ENCODE measurements at places on chromosomes 2 and 18. TPM values are rescaled to one million over a fixed set of nuclear protein-coding genes. Genes with fewer than 3 reads are reported as not detected.

DNA sequence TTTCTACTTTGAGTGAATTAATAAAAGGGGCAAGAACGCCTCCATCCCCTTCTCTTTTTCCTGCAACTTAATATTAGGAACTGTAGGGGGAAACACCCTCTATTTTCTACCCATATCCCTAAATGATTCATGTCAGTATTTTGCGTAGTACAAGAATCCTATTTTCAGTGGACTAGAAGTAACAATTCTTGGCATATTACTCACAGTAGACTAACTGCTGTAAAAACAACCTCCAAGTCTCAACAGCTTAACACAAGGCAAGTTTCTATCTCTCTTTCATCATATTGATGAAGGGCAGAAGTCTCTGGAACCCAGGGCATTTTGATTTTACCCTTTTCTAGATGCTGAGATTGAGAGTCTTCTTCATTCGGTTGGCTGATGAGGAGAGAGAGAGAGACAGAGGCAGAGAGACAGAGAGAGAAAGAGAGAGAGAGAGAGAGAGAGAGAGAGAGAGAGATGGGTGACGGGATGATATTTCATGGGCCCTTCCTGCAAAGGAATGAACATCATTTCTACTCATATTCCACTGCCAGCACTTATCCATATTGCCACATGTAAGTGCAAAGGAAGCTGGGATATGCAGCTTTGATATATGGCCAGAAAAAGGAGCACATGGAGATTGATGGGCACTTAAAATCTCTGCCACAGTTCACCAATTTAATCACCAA, 481.6 kb downstream of the LPIN1 start:
- H3K4me3 ChIP-seq, result no peak overlapping the region
- DNase-seq, result no peak
- H3K4me1 ChIP-seq, result no peaks in the 10 kb centered on the region
- H3K36me3 ChIP-seq, result no peaks in the 10 kb centered on the region
- H3K27ac ChIP-seq, result no peak overlapping the region
- no peaks in the 10 kb centered on the region for H3K27me3 ChIP-seq

- DNase-seq, result no peak
- H3K27ac ChIP-seq, result no peak overlapping the region
- no peak overlapping the region for H3K4me3 ChIP-seq
These were observed 88.7 kb downstream of the DYM start for GRCh38 chr18:49371786-49372185.

GRCh38 chr2:151975460-151976414, 123.1 kb downstream of the CACNB4 start:
- no peak for DNase-seq
- no peak overlapping the region for H3K27ac ChIP-seq
- H3K4me1 ChIP-seq, result no peaks in the 10 kb centered on the region
- no peak overlapping the region for H3K4me3 ChIP-seq

DNA sequence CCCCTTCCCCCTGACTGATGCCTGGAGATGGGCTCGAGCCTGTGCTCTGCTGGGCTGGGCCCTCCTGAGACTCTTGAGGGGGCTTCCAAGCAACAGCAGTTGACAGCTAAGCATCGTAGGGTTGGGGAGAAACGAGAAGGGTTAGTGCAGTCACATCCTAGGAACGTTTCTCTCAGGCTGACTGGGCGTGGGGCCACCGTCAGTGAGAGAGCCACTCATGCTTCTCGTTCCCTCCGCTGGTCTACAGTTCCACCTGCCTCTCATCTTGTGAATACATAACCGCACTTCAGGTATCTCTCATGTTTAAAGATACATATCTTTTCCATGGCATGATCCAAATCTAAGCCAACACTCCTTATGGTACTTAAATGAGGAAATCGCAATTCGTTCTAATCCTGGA, 66.4 kb downstream of the TRAPPC12 start:
- no peak overlapping the region for H3K4me3 ChIP-seq
- no peak overlapping the region for H3K27ac ChIP-seq
- H3K36me3 ChIP-seq, result peaks cover 72% of the 10 kb centered on the region
- no peaks in the 10 kb centered on the region for H3K27me3 ChIP-seq
- no peaks in the 10 kb centered on the region for H3K4me1 ChIP-seq

- H3K36me3 ChIP-seq, result peaks cover 8% of the 10 kb centered on the region
- H3K27ac ChIP-seq, result no peak overlapping the region
- H3K4me1 ChIP-seq, result no peaks in the 10 kb centered on the region
- H3K27me3 ChIP-seq, result no peaks in the 10 kb centered on the region
- no peak for DNase-seq
- H3K4me3 ChIP-seq, result no peak overlapping the region
These were observed 5.9 kb upstream of the POLE4 start for GRCh38 chr2:74952575-74952974.

DNA sequence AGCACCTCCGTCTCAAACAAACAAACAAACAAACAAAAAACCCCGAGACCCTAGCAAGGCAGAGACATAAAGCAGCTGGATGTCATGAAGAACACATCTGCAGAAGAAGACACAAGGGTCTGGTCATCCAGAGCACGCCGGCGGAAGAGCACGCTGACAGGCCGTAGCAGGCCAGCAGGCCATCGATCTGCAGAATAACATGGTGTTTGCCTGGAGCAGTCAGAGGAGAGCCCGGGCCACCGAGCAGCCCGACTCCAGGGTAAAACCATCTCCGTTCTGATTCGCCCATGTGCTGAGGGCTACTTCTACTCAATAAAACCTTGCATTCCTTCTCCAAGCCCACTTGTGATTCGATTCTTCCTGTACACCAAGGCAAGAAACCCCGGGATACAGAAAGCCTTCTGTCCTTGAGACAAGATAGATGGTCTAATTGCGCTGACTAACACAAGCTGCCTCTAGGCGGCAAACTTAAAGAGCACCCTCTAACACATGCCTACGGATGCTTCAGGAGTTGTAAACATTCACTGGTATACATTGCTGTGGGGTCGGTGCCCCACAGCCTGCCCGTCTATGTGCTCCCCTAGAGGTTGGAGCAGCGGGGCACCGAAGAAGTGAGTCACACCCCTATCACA, 549.8 kb upstream of the NRXN1 start:
- no peak overlapping the region for H3K4me3 ChIP-seq
- no peak for DNase-seq
- no peaks in the 10 kb centered on the region for H3K36me3 ChIP-seq
- no peak overlapping the region for H3K27ac ChIP-seq
- H3K27me3 ChIP-seq, result no peaks in the 10 kb centered on the region
- H3K4me1 ChIP-seq, result no peaks in the 10 kb centered on the region

DNA sequence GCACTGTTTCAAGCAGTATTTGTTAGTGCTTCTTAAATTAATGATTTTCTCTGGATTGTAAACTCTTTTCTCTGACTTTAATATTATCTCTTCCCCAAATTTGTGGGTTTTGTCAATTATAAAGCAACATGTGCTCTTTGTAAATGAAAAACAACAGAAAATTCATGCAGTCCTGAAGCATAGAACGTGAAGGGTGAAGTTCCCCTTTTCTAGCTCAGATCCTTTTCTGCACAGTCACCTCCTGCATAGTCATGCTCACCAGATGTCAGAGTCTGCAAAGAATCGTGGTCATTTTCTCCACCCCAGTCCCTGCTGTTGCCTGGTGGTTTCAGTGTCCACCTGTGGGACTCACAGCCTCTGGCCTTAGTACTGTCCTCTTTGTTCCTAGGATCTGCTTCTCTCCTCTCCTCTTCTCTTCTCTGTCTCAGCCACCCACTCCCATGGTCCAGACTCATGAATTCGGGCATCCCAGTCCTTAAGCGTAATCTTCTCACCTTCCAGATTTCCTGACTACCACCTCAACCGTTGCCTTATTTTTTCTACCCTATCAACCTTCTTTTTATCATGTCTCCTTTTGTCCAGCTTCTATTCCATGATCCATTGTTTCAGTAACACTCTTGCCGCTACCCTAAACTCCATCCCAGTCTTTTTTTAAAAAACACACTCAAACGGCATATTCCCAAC, 229.1 kb downstream of the RTP5 start:
- peak overlapping the region; percentile 79 for H3K27ac ChIP-seq
- DNase-seq, result peak; percentile 69
- H3K36me3 ChIP-seq, result peaks cover 8% of the 10 kb centered on the region
- H3K27me3 ChIP-seq, result no peaks in the 10 kb centered on the region

DNA sequence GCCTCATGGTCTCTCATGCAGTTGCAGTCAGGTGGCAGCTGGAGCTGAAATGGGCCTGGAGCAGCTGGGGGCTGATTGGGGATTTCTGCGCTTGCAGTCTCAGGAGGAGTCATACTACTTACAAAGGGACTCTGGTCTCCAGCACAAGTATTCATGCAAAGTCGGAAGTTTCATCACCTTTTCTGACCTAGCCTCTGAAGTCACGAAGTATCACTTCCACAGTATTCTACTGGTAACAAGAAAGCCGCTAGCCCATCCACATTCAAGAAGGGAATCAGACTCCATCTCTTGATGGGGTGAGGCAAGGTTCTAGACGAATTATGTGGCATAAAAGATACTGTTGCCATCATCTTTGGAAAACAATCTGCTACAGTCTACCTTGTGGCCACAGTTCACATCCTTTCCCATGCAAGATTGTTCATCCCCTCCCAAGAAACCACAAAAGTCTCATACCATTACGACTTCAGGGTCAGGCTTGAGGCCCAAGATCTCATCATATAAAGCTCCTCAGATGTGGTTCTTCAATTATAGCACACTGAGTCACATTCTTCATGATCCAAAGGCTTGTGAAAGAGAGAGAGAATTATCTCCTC, 95.3 kb downstream of the SMC6 start:
- DNase-seq, result no peak
- H3K4me1 ChIP-seq, result no peaks in the 10 kb centered on the region
- no peak overlapping the region for H3K4me3 ChIP-seq
- H3K27ac ChIP-seq, result no peak overlapping the region

DNA sequence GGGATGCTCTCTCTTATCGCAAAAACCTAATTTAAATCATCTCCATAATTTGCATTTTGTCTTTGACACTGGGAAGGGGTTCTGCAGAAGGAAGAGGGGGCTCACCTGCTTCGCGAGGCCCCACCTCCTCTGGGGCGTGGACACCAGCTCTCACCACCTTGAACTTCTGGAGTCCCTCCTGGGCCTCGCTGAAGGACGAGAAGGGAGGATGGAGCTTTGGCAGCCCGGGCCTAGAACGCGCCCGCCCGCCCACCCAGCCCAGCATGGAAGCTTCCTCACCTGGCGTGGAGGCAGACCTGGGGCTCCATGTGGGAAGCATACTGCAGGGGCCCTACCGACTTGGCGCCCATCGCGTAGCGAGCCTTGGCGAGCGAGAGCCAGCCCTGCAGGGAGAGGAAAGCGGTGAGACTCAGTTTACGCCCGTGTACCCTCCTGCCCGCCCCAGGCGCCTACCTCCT, 1.1 kb upstream of the IMP4 start:
- H3K4me3 ChIP-seq, result peak overlapping the region; percentile 59
- H3K4me1 ChIP-seq, result peaks cover 40% of the 10 kb centered on the region
- H3K27me3 ChIP-seq, result no peaks in the 10 kb centered on the region
- peaks cover 45% of the 10 kb centered on the region for H3K36me3 ChIP-seq

- peaks cover 50% of the 10 kb centered on the region for H3K36me3 ChIP-seq
- H3K27me3 ChIP-seq, result no peaks in the 10 kb centered on the region
- no peak overlapping the region for H3K4me3 ChIP-seq
- H3K27ac ChIP-seq, result no peak overlapping the region
- no peaks in the 10 kb centered on the region for H3K4me1 ChIP-seq
- DNase-seq, result no peak
These were observed 36.2 kb downstream of the HAT1 start for GRCh38 chr2:171958475-171958874.

- H3K27me3 ChIP-seq, result no peaks in the 10 kb centered on the region
- DNase-seq, result no peak
- no peaks in the 10 kb centered on the region for H3K36me3 ChIP-seq
- H3K4me3 ChIP-seq, result no peak overlapping the region
- peaks cover 34% of the 10 kb centered on the region for H3K4me1 ChIP-seq
- H3K27ac ChIP-seq, result no peak overlapping the region
These were observed 1.0 kb downstream of the SP5 start for GRCh38 chr2:170715932-170716777.

GRCh38 chr18:63311118-63312018, 8.2 kb downstream of the BCL2 start:
- no peak for DNase-seq
- H3K27ac ChIP-seq, result no peak overlapping the region
- H3K4me1 ChIP-seq, result peaks cover 2% of the 10 kb centered on the region
- no peak overlapping the region for H3K4me3 ChIP-seq
- H3K36me3 ChIP-seq, result no peaks in the 10 kb centered on the region

DNA sequence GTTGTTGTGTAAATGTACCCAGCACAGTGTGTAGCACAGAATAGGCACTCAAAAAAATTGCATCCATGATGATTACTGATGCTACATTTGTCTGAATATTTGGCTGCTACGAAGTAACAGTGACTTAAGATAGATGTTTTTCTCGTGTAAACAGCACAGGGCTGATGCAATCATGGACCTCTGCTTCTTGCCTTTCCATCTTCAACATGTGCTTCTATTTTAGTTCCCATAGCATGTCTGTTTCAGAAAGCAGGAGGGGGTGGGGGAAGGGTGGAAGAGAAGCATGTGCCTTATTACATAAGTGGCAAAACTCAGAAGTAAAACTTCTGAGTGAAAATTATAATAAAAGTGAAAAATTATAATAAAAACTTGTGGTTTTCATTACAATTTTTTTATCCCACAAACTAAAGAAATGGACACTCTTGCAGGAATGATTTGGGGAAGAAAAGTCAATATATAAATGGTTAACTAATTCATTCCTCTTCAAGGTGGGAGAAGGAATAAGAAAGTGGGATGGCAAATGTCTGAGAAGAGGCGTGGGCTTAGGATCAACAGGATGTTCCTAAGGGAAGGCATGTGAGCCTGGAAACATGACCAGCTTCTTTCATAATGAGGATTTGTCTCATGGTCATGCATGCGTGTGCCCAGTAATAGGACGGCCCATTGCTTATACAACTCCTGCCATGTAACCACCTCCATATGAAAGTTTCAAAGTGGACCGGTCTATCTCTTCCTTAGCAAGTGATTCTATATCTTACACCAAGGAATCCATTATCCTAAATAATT, 27.2 kb downstream of the CCBE1 start:
- H3K36me3 ChIP-seq, result no peaks in the 10 kb centered on the region
- H3K27ac ChIP-seq, result no peak overlapping the region
- no peaks in the 10 kb centered on the region for H3K27me3 ChIP-seq
- no peak overlapping the region for H3K4me3 ChIP-seq
- H3K4me1 ChIP-seq, result no peaks in the 10 kb centered on the region
- DNase-seq, result no peak

DNA sequence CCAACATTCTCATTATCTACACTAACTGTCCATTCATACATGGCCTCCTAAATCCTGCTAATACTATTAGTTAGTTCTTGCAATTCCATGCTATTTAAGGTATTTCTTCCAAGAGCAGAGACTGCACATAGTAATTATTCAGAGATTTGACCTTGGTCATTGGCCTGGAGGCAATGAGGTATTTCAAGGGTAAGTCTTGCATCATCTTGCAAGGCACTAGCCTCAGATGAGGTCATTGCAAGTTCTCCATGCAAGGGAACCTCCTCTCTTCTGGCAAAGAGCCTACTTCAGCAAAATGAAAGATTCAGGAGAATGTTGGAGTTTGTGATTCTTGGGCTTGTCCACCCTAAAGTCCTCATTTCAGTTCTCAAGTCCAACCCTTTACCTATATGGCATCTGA, 48.5 kb upstream of the IKZF2 start:
- H3K27ac ChIP-seq, result no peak overlapping the region
- no peaks in the 10 kb centered on the region for H3K4me1 ChIP-seq
- no peaks in the 10 kb centered on the region for H3K36me3 ChIP-seq
- DNase-seq, result no peak
- no peak overlapping the region for H3K4me3 ChIP-seq
- no peaks in the 10 kb centered on the region for H3K27me3 ChIP-seq

Gene IL1B
- not detected for total RNA-seq

Gene PTPN4
- total RNA-seq, result 30.0 TPM

Gene CHRNG
- not detected for total RNA-seq

Gene RTP5
- not detected for total RNA-seq

Gene FAM237A
- total RNA-seq, result not detected

Gene CROCC2
- total RNA-seq, result not detected

Gene GPR45
- not detected for total RNA-seq

Gene ITGAV
- total RNA-seq, result 15.5 TPM
